ENCODE measurements at places on chromosomes 5 and 9.

DNA sequence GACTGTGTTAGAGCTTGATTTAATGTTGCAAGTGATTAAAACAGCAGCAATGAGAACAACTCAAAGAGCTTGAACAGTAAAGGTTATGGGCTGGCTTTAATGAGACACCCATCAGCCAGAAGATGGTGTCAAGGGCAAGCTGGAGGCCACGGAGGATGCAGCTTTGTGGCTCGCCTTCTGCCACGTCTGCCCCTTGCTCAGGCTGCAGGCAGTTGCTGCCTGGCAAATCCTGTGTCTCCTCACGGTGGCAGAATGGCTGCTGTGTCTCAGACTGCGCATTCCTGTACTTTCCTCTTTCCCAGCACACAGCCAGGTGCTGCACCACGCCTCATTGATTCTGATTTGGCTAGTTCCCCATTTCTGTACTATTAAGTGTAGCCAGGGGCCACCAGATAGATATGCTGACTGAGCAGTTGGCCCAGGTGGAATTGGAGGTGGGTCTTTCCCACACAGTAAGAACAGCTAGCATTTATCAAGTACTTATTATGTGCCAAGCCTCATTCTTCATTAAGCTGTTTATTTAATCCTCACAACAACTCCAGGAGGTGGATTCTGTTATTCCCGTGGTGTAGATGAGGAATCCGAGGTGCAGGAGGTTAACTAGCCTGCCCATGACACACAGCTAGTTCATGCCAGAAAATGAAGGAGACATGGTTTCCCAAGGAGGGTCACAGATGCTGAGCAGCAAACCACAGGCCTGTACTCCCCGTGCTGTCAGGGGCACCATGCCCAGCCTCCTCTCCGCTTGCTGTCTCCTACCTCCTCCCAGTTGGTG is 3.5 kb downstream of the NXNL2 start:
- no peak for DNase-seq

DNA sequence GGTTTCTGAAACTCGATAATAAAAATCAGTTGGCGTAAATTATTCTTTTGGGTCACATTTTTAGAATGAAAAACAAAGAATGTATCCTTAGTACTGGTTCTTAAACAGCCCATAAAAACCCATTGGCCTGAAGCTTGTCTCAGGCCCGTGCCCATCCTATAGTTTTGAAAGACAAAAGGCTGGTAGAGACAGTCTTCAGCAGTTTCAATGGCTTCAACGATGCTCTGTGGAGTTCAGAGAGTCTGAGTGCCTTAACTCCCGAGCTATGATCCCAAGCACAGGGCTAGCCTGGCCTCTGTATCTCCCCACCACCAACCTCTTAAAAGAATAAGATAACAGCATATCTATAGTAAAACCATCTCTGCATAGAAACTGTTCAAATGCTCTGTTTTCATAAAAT is 595.0 kb downstream of the CDH12 start:
- no peak for DNase-seq

- peak; percentile 48 for DNase-seq
Measured at GRCh38 chr5:151491062-151491461, 43.7 kb downstream of the SLC36A1 start.

DNA sequence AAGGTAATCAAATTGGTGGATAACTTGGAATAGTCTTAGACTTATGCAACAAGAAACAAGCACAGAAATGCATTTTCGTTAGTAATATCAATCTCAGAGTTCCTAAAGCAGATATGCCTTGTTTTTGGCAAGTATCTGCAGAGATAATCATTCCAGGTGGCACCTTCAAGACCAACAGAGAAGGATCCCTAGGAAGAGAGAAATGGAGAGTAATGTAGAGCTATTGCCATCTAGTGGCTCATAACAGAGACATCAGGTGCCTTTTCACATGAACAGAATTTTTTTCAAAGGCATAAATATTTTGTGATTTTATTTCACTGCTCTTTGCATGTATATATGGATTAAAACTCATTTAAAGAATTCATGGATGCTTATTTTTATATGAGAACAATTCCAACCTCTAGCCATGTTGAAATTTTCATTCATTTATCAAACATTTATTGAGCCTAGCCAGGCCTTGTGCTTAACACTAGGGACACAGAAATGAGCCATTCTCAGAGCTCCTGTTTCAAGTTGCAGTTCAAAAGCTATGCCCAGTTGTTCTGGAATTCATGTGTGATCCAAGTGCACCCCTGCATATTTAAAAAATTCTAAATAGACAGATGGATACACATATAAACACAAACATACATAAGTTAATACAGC is 117.5 kb upstream of the OR13F1 start:
- DNase-seq = no peak

DNA sequence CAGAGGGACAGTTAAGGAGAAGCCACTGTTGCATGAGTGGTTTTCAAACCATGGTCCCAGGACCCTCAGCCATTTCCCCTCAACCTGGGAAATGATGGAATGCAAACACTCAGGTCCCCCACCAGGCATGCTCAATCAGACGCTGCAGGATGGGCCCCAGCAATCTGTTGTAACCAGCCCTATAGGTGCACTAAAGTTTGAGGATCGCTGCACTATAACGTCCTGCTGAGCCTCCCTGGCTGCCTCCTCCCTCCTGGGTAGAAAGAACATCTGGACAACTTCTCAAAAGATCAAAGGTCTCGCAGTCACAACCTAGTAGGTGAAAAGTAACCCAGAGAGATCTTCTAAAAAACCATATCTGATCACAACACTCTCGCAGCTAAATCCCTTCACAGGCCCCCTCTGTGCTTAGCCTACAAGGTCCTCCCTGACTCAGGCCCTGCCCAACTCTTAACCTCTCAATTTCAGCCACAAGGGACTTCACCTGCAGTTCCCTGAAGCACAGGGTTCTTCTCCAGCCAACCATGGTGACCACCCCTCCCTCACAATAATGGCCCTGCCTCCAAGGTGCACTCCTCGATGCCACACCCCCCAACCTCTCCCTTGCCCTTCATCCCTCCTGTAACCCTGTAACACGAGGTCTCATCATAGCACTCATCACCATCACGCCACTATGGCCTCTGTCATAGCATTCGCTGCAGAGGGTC is 3.5 kb downstream of the SHB start:
- DNase-seq = no peak

DNA sequence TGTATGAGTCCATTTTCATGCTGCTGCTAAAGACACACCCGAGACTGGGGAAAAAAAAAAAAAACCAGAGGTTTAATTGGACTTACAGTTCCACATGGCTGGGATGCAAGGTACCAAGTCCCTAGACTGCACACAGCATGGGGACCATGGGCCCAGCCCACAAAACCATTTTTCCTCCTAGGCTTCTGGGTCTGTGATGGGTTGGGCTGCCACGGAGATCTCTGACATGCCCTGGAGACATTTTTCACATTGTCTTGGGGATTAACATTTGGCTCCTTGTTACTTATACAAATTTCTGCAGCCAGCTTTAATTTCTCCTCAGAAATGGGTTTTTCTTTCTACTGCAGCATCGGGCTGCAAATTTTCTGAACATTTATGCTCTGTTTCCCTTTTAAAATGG is 340.3 kb upstream of the NUDT12 start:
- DNase-seq = no peak

GRCh38 chr5:138739938-138740337 is 13.3 kb upstream of the CTNNA1 start:
- DNase-seq = no peak

DNA sequence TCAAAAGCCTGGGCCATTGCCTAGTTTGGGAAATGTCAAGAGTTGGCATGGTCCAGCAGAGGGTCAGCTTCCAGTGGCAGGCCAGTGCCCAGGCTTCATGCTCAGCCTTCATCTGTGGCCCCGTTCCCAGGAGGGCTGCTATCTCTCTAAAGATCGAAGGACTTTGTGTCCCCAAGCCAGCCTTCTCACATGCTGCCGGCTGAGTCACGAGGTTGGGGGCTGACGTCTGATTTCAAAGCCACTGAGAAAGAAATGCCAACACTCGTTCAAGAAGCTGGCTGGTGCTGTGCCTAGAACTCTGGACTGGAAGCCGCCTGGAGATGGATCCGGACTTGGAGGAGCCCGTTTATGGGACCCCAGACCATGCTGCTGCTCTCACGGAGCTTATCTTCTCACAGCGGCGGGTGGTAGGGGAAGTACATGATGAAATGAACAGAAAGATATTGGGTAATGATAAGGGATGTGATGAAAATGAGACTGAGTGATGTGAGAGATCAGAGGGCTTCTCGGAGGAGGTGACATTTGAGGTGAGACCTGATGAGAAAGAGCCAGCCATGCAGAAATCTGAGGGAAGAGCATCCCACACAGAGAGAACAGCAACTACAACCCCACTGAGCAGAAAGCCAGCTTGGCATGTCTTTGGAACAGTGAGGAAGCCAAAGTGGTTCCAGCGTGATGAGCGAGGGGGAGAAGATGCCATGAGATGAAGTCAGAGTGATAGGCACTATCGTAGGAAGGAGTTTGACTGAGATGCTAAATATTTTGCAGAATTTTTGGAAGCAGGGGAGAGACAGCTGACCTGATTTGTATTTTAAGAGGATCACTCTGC is 54.9 kb upstream of the BOD1 start:
- DNase-seq = peak; percentile 55

GRCh38 chr9:27933210-27934025 is 360.1 kb upstream of the C9orf72 start:
- no peak for DNase-seq

GRCh38 chr5:164002628-164003027 is 497.2 kb downstream of the MAT2B start:
- no peak for DNase-seq

- no peak for DNase-seq
Measured at GRCh38 chr5:12358371-12359090, 454.3 kb upstream of the CTNND2 start.

GRCh38 chr9:125486152-125486508 is 220.9 kb downstream of the MAPKAP1 start:
- no peak for DNase-seq

DNA sequence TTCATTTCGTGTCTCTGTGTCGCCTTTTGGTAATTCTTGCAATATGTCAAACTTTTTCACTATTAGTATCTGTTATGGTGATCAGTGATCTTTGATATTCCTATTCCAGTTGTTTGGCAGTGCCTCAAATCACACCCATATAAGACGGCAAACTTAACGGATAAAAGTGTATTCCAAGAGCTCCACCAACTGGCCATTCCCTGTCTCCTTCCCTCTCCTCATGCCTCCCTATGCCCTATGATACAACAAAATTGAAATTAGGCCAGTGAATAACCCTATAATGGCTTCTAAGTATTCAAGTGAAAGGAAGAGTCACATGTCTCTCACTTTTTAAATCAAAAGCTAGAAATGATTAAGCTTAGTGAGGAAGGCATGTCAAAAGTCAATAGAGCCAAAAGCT is 74.8 kb downstream of the CDK5RAP2 start:
- no peak for DNase-seq

DNA sequence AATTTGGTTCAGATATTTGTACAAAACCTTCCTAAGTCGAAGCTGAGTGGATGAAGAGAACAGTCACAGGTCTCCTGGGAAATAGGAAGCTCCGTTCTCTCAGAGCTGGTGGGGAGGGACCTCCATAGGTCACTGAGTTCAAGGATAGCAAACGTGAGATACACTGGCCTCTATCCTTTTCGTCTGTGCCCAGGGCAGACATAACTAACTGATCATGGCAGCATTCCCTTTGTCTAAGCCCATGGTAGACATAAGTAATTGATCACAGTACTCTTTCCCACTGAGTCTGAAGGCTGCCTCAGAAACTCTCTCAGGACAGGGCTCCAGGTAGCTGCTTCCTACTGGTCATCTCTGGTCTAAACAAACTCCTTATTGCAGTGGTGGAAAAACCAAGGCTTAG is 12.3 kb upstream of the CORO2A start:
- no peak for DNase-seq

DNA sequence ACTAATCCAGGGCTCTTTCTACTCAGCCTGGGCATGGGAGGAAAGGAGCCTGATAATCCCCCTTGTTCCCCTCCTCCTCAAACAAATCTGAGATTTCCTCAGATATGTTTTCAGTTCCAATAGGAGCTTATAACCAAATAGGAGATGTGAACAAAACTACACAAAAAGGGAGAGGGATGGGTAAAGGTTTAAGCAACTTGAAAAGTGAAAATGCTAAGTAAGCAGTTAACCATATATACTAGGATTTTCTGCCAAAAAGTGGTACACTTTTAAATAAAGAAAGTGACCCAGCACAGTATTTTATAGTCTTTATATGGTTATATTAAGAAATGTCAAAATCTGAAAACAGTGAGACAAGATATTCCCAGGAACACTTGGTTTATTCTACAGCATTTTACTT is 275.7 kb downstream of the BNC2 start:
- no peak for DNase-seq

DNA sequence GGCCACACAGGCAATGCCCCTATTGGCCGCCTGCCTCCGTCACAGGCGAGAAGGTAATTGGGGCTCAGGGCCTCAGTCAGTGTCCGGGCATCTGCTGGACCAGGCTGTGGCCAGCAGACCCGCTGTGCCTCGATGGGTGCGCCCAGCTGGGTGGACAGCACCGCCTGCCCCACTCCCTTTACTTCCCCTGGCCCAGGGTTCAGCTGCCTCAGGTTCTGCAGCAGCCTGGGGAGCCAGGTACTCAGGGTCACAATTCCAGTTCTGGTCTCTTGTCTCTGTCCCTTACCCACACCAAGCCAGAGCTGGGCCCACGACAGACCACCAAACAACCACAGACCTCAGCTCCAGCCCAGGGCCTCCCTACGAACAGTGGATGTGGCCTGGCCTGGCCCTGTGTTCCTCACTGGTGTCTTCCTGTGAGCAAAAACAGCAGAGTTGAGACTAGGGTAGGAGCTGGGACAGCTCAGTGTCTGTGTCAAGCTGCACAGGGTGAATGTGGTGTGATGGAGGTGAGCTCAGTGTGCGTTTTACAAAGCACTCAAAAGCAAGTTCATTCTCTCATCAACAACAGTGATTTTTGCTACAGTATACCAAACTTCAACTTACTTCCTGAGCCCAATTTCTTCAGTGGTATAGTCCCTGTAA is 33.4 kb upstream of the SUSD3 start:
- no peak for DNase-seq

GRCh38 chr9:110619831-110620230 is 40.3 kb upstream of the SVEP1 start:
- DNase-seq = no peak

GRCh38 chr5:132487841-132488555 is 2.6 kb downstream of the IRF1 start:
- DNase-seq = peak; percentile 42

DNA sequence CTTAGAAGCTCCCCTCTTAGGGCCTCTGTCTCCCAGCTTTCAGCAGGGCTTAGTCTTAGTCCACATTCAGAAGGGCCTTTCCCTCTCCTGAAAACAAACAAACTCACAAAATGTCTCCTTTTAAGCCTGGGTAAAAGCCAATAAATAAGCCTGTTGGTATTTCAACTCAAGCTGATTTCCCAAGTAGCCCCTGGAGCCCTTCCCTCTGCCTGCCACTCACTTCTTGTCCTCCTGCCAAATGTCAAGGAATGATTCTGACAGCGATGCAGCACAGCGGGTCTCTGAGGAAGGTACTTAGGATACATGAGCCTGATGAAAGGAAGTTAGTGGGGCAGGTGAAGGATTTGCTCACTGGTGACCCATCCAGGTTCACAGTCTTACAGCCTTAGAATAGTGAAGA is 210.5 kb downstream of the PJA2 start:
- DNase-seq = peak; percentile 59

DNA sequence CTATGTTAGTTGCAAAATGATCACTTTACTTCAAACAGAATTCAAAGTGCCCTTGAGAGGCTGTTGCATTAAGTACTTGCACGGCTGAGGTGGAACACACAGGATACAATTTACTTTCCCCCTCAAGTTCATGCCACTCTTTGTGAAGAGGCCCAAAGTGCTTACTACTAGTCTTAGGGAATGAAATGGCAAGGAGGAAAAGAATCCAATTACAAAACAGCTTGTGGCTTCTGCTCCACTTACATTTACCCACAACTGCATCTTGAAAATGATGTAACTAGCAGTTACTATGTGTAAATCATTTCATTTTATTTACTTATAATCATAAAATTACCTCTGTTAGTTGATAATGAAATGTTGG is 14.6 kb downstream of the FOXD1 start:
- no peak for DNase-seq

Measured in islet precursor cell (in vitro differentiated cells).